ELR (cell line): ENCODE measurements at places on chromosomes 3 and 15.
A peak's percentile ranks its signal among the peaks of the same experiment; 100 is the strongest.

- no peak for DNase-seq
These were observed 43.5 kb upstream of the MAGEF1 start for GRCh38 chr3:184755315-184755731.

DNA sequence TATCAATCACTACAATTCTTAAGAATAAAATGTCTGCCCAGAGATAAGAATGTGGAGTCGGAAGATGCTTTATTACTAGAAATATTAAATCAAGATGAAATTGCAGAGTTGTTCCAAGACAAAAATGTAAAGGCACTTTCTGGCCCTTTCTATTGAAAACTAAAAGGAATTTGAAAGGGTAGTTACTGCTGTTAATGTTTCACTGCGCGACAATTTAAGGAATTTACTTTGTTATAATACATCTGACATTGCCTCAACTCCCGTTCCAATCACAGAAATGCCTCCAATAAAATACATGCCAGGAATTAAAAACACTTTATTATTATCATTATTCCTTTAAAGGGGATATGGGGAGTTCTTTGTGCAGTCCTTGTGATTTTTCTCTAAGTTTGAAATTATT lies 26.4 kb downstream of the RSL24D1 start:
- no peak for DNase-seq

GRCh38 chr15:70955151-70955550 lies 62.5 kb downstream of the LRRC49 start:
- peak; percentile 80 for DNase-seq

DNA sequence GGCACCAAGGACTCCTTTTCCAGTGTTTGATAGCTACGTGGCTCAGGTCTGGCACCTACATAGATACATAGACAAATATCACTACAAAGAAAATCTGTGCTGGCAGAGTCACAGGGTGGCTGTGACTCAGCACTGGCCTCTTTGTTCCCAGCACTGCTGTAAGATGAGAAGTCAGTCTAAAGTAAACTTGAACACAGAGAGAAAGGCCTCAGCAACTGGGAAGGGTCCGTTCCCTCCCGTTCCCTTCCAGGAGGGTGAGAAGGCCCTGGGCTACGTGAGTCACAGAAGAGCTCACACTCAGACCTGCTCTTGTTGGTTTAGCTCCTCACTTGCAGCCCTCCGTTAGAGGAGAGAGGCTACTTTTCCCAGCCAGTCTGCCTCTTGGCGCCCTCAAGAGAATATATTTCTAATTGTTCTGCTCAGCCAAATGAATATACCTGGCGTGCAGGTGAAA lies 23.1 kb downstream of the ANXA2 start:
- DNase-seq: peak; percentile 99

- DNase-seq: no peak
These were observed 11.2 kb upstream of the CXCR6 start for GRCh38 chr3:45932112-45932511.

- no peak for DNase-seq
These were observed 121.6 kb upstream of the ROPN1 start for GRCh38 chr3:124113485-124113884.

GRCh38 chr3:32398531-32398930 lies 6.9 kb downstream of the CMTM7 start:
- no peak for DNase-seq

DNA sequence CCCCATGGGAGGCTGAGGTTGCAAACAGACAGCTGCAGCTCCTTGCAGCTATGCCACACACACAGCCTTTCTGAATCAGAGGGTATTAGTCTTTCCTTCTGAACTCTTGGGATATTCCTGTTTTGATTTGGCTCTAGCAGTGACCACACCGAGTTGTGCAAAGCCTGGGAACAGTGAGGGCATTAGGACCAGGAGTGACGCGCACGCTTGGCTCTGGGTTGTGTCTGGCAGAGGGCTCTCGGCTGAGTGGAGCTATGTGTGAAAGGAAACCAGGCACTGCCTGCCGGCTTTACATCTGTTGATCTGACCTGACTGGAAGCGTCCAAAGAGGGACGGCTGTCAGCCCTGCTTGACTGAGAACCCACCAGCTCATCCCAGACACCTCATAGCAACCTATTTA lies at the start of gene GALNT15:
Gene GALNT15 (plus strand): TSS at position 292 of the 400 bp plus-strand sequence. CDS start 472 bp downstream, outside the sequence.
- peak; percentile 77 for DNase-seq

- peak; percentile 63 for DNase-seq
These were observed 290.5 kb downstream of the PLCL2 start for GRCh38 chr3:17175187-17175807.

DNA sequence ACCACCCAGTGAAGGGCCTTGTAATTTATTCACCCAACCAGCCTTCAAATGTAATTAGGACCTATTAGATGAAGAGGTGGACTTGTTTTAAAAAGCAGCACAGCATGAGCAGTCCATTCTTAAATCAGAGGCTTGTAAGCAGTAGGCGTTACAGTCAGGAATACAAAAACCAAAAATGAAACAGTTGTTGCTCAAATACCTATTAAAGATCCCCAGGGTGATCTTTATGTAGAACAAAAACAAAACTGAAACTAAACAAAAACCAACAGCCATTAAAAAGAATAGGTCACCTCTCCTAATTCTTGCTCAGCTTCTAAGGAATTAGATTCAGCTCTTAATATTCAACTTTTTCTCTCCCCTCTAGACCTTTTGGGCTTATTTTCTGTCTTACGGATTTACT lies 104.9 kb upstream of the ST8SIA2 start:
- no peak for DNase-seq

DNA sequence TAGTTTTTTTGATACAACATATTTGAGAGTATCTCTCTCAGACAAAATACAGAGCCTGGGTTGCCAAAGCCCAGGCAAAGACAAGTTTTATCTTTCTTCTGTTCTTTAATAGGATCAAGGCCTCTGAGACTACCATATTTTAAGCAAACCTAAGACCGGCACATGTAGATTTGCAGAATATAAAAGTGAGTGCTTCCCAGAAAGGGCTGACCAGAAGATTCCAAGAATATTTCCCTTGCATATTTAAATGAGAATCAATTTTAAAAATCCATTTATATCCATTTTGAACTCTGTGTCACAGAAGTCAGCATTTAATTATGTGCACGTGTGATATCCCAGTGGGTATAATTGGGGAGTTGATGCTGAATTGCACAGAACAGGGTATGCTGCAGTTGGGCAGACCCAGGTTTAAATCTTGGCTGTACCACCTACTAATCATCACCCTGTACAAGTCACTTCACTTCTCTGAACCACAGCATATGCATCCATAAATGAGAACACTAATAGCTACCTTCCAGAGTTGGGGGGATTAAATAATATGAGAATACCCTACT lies 191.9 kb downstream of the ADAMTS9 start:
- DNase-seq: no peak

GRCh38 chr3:42071904-42072812 lies 19.0 kb upstream of the TRAK1 start:
- peak; percentile 67 for DNase-seq
